Activated CD8-positive, alpha-beta memory T cell treated with anti-CD3 and anti-CD28 coated beads for 1 hour (primary cell): ENCODE measurements at places on chromosomes 5 and 9.

- no peak for DNase-seq
Measured at GRCh38 chr5:91016954-91017700, 366.0 kb downstream of the ARRDC3 start.

- DNase-seq = no peak
Measured at GRCh38 chr5:55081541-55081940, 20.9 kb upstream of the GZMA start.

GRCh38 chr5:17005107-17005828, 69.2 kb upstream of the MYO10 start:
- DNase-seq = no peak

DNA sequence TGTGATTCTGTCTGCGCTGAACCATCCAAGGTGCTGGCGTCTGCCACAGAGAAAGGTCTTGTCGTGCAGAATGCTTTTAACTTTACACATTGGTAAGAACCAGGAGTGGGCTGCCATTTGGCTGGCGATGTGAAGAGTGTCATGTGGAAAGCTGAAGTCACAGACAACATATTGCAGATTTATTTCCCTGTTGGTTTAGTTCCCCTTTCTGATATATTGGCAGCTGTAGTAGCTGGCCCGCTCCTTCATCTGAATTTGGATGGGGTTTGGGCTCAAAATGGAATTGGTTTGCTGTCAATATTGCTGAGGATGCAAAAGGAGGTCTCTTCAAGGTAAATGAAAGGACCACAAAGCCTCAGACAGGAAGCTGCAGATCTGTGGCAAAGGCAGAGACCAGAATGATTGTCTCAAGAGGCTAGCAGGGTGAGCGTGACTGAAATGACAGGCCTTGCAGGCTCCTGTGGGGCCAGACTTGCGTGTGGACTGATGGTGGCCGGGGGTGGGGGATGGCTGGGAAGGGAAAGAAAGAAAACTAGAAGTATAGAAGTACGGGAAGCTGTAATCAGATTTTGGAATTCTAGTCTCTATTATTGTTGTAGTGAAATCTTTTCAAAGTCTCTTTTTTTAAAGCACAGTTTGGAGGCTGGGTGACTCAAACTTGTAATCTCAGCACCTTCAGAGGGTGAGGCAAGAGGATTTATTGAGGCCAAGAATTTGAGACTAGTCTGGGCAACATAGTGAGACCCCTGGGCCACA, 25.1 kb upstream of the CD180 start:
- DNase-seq = no peak

DNA sequence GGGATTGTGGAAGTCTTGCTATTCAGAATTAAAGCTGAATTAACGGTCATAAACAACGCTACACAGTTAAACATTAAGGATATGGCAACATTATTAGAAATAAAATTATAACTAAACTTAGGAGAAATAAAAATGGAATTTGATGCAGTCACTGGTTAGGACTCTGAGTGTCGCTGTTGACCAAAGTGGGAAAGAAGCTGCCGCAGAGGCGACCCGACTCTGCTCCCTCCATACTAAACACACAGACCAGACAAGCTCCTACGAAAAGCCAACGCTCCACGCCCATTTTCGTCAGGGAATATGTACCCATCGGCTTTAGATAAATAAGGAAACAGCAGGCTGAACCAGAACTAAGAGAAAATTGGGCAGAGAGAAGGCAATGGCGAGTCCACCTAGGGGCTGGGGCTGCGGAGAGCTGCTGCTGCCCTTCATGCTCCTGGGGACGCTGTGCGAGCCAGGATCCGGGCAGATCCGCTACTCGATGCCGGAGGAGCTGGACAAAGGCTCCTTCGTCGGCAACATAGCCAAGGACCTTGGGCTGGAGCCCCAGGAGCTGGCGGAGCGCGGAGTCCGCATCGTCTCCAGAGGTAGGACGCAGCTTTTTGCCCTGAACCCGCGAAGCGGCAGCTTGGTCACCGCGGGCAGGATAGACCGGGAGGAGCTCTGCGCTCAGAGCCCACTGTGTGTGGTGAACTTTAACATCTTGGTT, at the start of gene PCDHGA5:
TSS of gene PCDHGA5 (plus strand) at position 211 of the 709 bp plus-strand sequence. CDS start at position 380, 169 bp downstream.
- DNase-seq = no peak
